ENCODE measurements at places on chromosomes 5 and 9. TPM values are rescaled to one million over a fixed set of nuclear protein-coding genes. Genes with fewer than 3 reads are reported as not detected.

MTMR12 gene
- total RNA-seq, result 45.3 TPM

GRCh38 chr5:116361171-116361967, 213.3 kb downstream of the SEMA6A start:
- DNase-seq, result peak; percentile 68

DNA sequence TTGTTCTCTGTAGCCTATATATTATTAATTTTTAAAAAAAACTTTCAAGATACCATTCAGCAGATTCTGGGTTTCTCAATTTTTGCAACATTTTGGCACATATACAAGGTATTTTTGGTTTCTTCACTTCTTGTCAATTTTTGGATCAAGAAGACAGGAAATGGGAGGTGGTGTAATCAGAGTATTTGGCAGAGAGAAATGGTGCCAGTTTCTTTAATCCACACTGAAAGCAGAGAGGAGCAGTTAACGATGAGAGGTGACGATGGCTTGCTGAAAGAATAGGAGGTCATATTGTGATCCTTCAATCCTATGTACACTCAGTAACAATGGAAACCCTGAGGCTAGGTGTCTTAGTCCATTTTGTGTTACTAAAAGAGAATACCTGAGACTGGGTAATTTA, 16.4 kb downstream of the NNT start:
- no peak for DNase-seq

GRCh38 chr5:11000515-11001353, 239.7 kb upstream of the DAP start:
- no peak for DNase-seq

DNA sequence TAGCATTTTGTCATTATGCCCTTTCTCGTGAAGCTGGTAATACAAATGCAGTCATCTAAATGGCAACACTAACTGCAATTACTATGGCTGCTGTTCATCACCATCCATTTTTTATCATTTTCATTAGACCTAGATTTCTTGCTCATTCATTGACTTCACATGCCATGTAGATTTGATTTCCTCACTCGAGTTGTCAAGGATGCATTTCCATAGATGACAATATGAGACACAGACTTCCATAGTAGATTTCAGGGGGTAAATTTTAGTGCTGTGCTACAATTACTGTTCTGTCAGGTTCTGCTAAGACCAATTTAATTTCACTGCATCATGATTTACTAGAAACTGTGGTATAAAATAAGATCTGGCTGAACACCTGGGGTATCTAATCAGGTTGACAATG, 589.2 kb downstream of the SEMA5A start:
- DNase-seq, result no peak

All from thyroid gland (tissue), 4 donors.